ENCODE measurements at places on chromosomes 13 and 19. TPM values are rescaled to one million over a fixed set of nuclear protein-coding genes. Genes with fewer than 3 reads are reported as not detected.
A peak's percentile ranks its signal among the peaks of the same experiment; 100 is the strongest.

DNA sequence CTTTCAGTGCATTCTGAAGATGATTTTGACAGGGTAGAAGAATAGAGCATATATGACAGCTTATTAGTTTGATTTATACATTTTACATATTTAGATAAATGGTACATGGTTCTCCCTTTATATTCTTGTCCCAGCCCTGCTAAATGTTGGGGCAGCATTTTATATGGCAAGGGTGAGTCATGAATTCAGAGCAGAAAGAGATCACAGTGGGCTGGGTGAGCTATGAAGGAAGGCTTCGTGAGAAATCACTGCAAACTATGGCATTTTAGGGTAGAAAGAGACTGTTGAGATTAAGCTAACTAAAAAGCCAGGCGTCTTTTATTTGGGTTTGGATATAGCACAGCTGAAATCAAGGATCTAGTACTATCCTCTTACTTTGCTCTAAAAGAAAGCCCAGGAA is 23.9 kb upstream of the METTL21C start:
- DNase-seq, result no peak

- no peak for DNase-seq
Measured at GRCh38 chr19:55088543-55089341, 13.1 kb downstream of the EPS8L1 start.

DNA sequence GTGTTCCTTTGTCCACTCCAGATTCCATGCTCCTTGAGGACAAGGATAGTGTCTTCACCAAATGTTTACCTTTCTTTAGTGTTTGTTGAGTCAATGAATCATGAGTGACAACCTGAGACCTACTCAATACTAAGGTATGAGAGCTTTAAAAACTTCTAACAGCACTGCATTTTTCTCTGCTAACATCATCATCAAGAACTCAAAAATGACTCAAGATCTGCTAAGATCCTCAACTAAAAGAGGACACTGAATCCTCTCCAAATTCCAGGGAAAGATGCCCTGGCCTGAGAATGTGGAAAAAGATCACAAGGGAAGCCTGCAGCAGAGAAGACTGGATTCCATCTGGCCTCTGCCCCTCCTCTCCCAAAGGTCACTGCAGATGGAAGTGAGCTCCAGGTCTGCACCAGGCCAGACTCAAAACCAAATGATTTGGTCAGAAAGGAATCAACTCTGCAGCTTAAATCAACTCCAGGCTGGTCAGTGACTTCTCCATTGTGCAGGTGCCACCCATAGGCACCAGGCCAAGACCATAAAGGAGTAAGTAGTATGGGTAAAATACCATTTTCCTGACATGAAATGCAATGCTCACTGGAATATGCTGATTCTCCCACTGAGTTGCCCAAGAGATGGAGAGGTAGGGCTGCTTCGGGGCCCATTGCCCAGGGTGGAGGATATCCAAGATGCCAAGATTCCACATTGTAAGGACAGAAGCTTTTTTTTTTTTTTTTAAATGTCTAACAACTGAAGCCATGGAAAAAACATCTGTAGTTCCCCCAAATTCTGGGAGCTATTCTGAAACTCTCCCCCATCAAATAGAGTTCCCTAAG is 89.5 kb upstream of the DOCK9 start:
- DNase-seq, result peak; percentile 15

GRCh38 chr19:12994701-12995595 is at the start of gene NFIX:
TSS of gene NFIX (plus strand) at chr19:12995475. CDS start at chr19:12995838, 363 bp downstream.
- DNase-seq, result no peak

- DNase-seq, result no peak
Measured at GRCh38 chr13:34816245-34816884, 125.7 kb upstream of the NBEA start.

ACP7 gene
- total RNA-seq, result 10.3 TPM

CATSPERD gene
- 0.08 TPM for total RNA-seq

PTGIR gene
- total RNA-seq, result 0.08 TPM

Measured in Panc1 (cell line).